ENCODE measurements at places on chromosomes 4 and X. TPM values are rescaled to one million over a fixed set of nuclear protein-coding genes. Genes with fewer than 3 reads are reported as not detected.

MTHFD2L gene
- total RNA-seq = 11.5 TPM

ABHD18 gene
- 8.7 TPM for total RNA-seq

ARSJ gene
- total RNA-seq = 5.2 TPM

EDA2R gene
- 0.89 TPM for total RNA-seq

SGCB gene
- 100 TPM for total RNA-seq

DCAF4L1 gene
- 0.17 TPM for total RNA-seq

ARMCX2 gene
- total RNA-seq = 54.6 TPM

LRRC66 gene
- 0.29 TPM for total RNA-seq

TAF1 gene
- 21.8 TPM for total RNA-seq

CT47C1 gene
- total RNA-seq = not detected

BEX4 gene
- total RNA-seq = 77.7 TPM

ANXA3 gene
- total RNA-seq = 11.0 TPM

RCHY1 gene
- 56.7 TPM for total RNA-seq

GAGE12J gene
- total RNA-seq = not detected

SSX2B gene
- not detected for total RNA-seq

DSPP gene
- total RNA-seq = not detected

ATP8A1 gene
- 18.8 TPM for total RNA-seq

SLIT2 gene
- total RNA-seq = 10.2 TPM

CENPU gene
- 1.8 TPM for total RNA-seq

USP17L12 gene
- total RNA-seq = not detected

All from right cardiac atrium (tissue), 5 donors.